H1 (cell line): ENCODE measurements at places on chromosomes 1 and 21. TPM values are rescaled to one million over a fixed set of nuclear protein-coding genes. Genes with fewer than 3 reads are reported as not detected.
A peak's percentile ranks its signal among the peaks of the same experiment; 100 is the strongest.

Gene PLA2G2D
- not detected in 2 replicates for total RNA-seq

Gene CLCA4
- total RNA-seq: not detected in 2 replicates

Gene CLCA1
- total RNA-seq: not detected in 2 replicates

Gene PTGFR
- total RNA-seq: 0.13 TPM in 1 of 2 replicates, not detected in the other

Gene NCMAP
- 0.21 and 0.39 TPM in 2 replicates for total RNA-seq

Gene SYTL1
- total RNA-seq: 6.4 and 8.8 TPM in 2 replicates

Gene INAVA
- 43.4 and 46.8 TPM in 2 replicates for total RNA-seq

GRCh38 chr1:224662870-224663269 lies 46.8 kb downstream of the CNIH3 start:
- no peaks in the 10 kb centered on the region for H3K4me1 ChIP-seq
- no peak overlapping the region for H3K4me3 ChIP-seq
- H3K36me3 ChIP-seq: no peaks in the 10 kb centered on the region
- H3K27me3 ChIP-seq: no peaks in the 10 kb centered on the region
- H3K27ac ChIP-seq: no peak overlapping the region
- DNase-seq: no peak

GRCh38 chr1:13585612-13585991 lies 2.0 kb downstream of the PDPN start:
- no peaks in the 10 kb centered on the region; the same call in 1 of the 2 replicates for H3K27me3 ChIP-seq
- H3K4me3 ChIP-seq: peak overlapping the region; percentile 84
- H3K4me1 ChIP-seq: peaks cover 9% of the 10 kb centered on the region
- no peak for DNase-seq
- peak overlapping the region; percentile 3; the same call in 1 of the 2 replicates for H3K27ac ChIP-seq
- H3K36me3 ChIP-seq: no peaks in the 10 kb centered on the region

DNA sequence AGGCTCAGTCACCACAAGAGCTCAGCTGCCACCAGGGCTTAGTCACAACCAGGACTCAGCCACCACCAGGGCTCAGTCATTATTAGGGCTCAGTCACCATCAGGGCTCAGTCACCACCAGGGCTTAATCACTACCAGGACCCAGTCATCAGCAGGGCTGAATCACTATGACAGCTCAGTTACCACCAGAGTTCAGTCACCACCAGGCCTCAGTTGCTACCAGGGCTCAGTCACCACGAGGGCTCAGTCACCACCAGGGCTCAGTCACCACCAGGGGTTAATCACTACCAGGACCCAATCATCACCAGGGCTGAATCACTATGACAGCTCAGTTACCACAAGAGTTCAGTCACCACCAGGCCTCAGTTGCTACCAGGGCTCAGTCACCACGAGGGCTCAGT lies 196.2 kb downstream of the NPHP4 start:
- no peak overlapping the region for H3K4me3 ChIP-seq
- H3K36me3 ChIP-seq: no peaks in the 10 kb centered on the region
- H3K27me3 ChIP-seq: no peaks in the 10 kb centered on the region
- no peaks in the 10 kb centered on the region; the same call in 1 of the 2 replicates for H3K4me1 ChIP-seq
- no peak for DNase-seq

GRCh38 chr1:1281533-1282321 lies 1.5 kb downstream of the SCNN1D start:
- H3K27ac ChIP-seq: no peak overlapping the region
- no peak overlapping the region for H3K4me3 ChIP-seq
- no peaks in the 10 kb centered on the region for H3K36me3 ChIP-seq
- 0 out of 2 replicates have a peak, but pooled peaks cover 2% of the 10 kb centered on the region for H3K4me1 ChIP-seq
- H3K27me3 ChIP-seq: no peaks in the 10 kb centered on the region
- DNase-seq: no peak

GRCh38 chr1:24393892-24394291 lies 19.7 kb downstream of the STPG1 start:
- H3K36me3 ChIP-seq: no peaks in the 10 kb centered on the region
- H3K4me3 ChIP-seq: no peak overlapping the region
- DNase-seq: no peak
- H3K27me3 ChIP-seq: no peaks in the 10 kb centered on the region
- no peaks in the 10 kb centered on the region for H3K4me1 ChIP-seq
- no peak overlapping the region for H3K27ac ChIP-seq

DNA sequence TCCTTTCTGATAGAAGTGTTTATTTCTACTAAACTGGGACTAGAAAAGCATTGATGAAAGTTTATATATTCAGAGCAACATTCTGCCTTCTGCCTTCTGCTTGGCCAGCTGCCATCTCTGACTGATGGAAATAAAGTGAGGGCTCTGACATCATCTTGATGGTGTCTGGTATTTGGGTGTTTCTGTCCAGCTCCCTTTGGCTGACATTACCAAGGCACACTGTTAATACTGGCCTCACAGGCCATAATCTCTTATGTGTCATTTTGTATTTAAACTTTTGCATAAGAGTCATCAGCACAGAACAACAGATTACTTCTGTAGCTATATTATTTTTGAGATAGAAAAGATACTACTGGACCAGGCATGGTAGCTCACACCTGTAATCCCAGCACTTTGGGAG lies 216.9 kb downstream of the RYR2 start:
- H3K27ac ChIP-seq: no peak overlapping the region
- no peaks in the 10 kb centered on the region for H3K4me1 ChIP-seq
- DNase-seq: no peak

DNA sequence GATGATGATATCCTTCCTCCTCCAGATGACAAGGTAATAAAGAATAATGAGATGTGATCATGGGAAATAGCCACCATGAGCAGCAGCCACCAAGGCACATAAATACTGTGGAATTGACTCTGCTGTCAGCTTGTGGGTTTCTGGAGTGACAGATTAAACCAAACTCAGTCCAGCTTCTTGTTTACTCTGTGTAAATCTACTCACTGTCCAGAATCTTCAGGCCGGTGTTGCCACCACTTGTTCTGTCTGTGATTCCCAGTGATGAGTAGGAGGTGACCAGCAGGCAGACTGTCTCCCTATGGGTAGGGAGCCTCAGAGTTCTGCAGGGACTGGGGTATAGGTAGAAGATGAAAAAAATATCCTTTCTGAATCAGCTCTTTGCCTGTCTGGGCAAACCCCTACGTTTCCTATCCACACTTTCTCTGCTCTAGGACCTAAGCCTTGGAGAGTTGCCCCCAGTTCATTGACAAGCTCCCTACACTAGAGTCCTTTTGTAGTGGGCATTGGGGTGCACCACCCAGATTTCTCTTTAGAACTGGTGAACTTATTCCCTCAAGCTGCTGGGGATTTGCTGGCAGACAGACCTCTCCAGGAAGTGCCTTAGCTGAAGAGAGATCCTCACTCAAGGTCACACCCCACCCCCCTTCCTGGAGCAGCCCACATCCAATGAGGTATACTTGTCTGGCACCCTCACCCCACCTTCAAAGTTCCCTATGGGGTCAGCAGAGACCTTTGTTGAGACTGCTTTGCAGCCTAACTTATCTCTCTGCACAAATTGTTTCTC lies 47.6 kb downstream of the ATP1A1 start:
- H3K4me3 ChIP-seq: no peak overlapping the region
- no peaks in the 10 kb centered on the region for H3K36me3 ChIP-seq
- DNase-seq: no peak
- H3K27ac ChIP-seq: no peak overlapping the region
- peaks cover 10% of the 10 kb centered on the region for H3K4me1 ChIP-seq
- no peaks in the 10 kb centered on the region for H3K27me3 ChIP-seq

DNA sequence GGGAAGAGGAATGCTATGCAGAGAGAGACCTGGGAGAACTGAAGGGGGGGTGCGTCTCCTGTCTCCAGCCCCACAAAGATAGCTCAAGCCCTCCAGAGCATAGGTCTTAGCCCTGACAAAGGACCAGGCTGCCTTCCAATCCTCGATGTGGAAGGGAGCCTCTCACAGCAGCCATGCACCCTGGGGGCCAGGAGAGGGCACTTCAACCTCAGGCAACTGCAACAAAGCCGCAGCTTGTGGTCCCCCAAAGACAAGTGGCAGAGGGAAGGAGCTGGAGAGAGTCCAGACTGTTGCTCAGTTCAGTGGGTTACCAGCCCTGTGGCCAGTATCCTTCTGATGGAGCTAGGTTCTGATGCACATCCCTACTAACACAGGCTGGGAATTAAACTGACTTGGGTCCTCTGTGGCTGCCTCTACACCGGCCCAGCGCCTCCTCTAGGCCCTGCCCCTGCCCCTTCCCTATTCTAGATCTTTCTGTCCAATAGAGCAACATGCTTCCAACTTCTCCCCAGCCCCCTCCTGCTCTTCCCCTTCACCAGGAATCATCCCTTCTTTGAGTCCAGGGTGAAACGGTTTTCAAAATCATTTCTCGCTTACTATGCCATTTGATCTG lies 100.7 kb upstream of the SPATA6 start:
- no peaks in the 10 kb centered on the region for H3K27me3 ChIP-seq
- no peaks in the 10 kb centered on the region for H3K4me1 ChIP-seq
- DNase-seq: peak; percentile 79
- no peaks in the 10 kb centered on the region for H3K36me3 ChIP-seq
- no peak overlapping the region for H3K27ac ChIP-seq

GRCh38 chr1:212355230-212355969 lies 59.3 kb downstream of the PACC1 start:
- no peaks in the 10 kb centered on the region for H3K27me3 ChIP-seq
- no peak overlapping the region for H3K4me3 ChIP-seq
- no peak for DNase-seq
- no peak overlapping the region for H3K27ac ChIP-seq
- no peaks in the 10 kb centered on the region for H3K4me1 ChIP-seq

- no peaks in the 10 kb centered on the region for H3K4me1 ChIP-seq
- DNase-seq: no peak
- H3K4me3 ChIP-seq: no peak overlapping the region
- H3K27ac ChIP-seq: no peak overlapping the region
- H3K36me3 ChIP-seq: no peaks in the 10 kb centered on the region
Observed at GRCh38 chr1:61132645-61133334, 50.4 kb downstream of the NFIA start.

- H3K27ac ChIP-seq: no peak overlapping the region
- no peak overlapping the region for H3K4me3 ChIP-seq
- no peaks in the 10 kb centered on the region for H3K27me3 ChIP-seq
- no peaks in the 10 kb centered on the region for H3K4me1 ChIP-seq
- peaks cover 50% of the 10 kb centered on the region for H3K36me3 ChIP-seq
Observed at GRCh38 chr1:40758578-40759343, 24.8 kb upstream of the KCNQ4 start.

GRCh38 chr1:176863613-176864012 lies 300.9 kb downstream of the ASTN1 start:
- no peak overlapping the region for H3K27ac ChIP-seq
- H3K36me3 ChIP-seq: no peaks in the 10 kb centered on the region
- no peak overlapping the region for H3K4me3 ChIP-seq
- no peaks in the 10 kb centered on the region for H3K4me1 ChIP-seq
- no peaks in the 10 kb centered on the region for H3K27me3 ChIP-seq
- DNase-seq: no peak

- DNase-seq: no peak
- no peak overlapping the region for H3K4me3 ChIP-seq
- no peaks in the 10 kb centered on the region for H3K36me3 ChIP-seq
- H3K4me1 ChIP-seq: no peaks in the 10 kb centered on the region
Observed at GRCh38 chr1:237685551-237685950, 205.2 kb downstream of the ZP4 start.

DNA sequence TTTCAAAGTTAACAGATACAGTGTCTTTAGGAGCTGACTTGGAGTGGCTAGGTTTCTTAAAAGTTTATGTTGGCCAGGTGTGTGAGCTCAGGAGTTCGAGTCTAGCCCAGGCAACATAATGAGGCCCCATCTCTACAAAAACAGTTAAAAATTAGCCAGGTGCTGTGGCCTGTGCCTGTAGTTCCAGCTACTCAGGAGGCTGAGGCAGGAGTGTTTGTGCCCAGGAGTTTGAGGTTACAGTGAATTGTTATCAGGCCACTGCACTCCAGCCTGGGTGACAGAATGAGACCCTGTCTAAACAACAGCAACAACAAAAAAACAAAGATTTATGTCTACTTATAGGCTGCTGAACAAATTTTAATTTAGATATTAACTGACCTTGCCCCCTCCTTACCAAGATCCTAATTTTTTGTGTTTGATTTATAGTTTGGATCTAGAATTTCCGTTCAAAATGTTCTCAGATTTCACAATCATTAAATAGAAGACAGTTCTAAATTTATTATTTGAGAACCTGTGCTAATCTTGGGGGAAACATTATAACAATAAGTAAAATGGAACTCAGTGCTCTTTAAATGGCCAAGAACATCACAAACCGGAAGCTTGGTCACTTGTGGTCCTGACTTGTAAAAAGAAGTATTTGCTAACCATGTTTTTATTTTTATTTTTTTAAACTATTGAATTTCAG lies 67.8 kb downstream of the POU2F1 start:
- no peaks in the 10 kb centered on the region for H3K4me1 ChIP-seq
- H3K27me3 ChIP-seq: no peaks in the 10 kb centered on the region
- no peak for DNase-seq
- no peak overlapping the region for H3K27ac ChIP-seq
- H3K4me3 ChIP-seq: no peak overlapping the region
- H3K36me3 ChIP-seq: no peaks in the 10 kb centered on the region

DNA sequence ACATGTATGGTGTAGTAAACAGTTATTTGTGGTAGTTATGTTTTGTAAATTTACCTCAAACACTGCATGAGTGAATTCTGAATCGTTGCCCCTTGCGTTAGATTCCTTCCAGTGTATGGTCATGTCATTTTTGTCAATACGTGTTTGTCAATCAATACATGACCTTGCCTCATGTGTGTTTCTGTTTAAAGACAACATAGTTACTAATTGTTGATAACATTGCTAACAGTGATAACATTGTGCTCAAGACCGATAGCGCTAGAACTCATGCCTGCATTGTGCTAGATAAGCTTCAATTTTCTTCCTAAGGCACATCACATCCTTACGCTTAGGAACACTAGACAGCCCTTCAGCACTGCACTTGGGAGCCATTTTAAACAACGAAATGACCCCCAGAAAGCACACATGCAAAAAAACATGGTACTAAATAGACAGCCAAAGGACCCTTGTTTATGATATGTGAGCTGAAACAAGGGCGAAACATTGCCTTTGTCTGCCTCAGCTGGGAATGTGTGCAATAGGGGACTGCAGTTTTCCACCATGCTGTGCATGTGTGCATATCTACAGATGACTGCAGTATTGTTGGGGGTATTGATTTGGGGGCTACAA lies 37.3 kb downstream of the MRPS6 start:
- H3K27ac ChIP-seq: no peak overlapping the region
- H3K4me1 ChIP-seq: peaks cover 14% of the 10 kb centered on the region; the same call in 1 of the 2 replicates
- H3K36me3 ChIP-seq: no peaks in the 10 kb centered on the region
- no peak for DNase-seq

GRCh38 chr1:31739346-31739745 lies 24.8 kb downstream of the ADGRB2 start:
- H3K27me3 ChIP-seq: no peaks in the 10 kb centered on the region
- peaks cover 4% of the 10 kb centered on the region; the same call in 1 of the 2 replicates for H3K36me3 ChIP-seq
- H3K27ac ChIP-seq: no peak overlapping the region
- no peak overlapping the region for H3K4me3 ChIP-seq
- peak; percentile 68 for DNase-seq

- H3K27me3 ChIP-seq: no peaks in the 10 kb centered on the region; the same call in 1 of the 2 replicates
- no peak for DNase-seq
- no peaks in the 10 kb centered on the region for H3K36me3 ChIP-seq
- H3K4me3 ChIP-seq: no peak overlapping the region
Observed at GRCh38 chr21:42025376-42026081, 15.4 kb upstream of the ZBTB21 start.

GRCh38 chr1:56780128-56780750 lies 39.0 kb downstream of the FYB2 start:
- H3K27ac ChIP-seq: no peak overlapping the region
- DNase-seq: no peak
- H3K4me1 ChIP-seq: no peaks in the 10 kb centered on the region
- no peaks in the 10 kb centered on the region for H3K36me3 ChIP-seq
- no peaks in the 10 kb centered on the region for H3K27me3 ChIP-seq
- H3K4me3 ChIP-seq: no peak overlapping the region
